ENCODE measurements at places on chromosomes 1 and 21. TPM values are rescaled to one million over a fixed set of nuclear protein-coding genes. Genes with fewer than 3 reads are reported as not detected.

DNA sequence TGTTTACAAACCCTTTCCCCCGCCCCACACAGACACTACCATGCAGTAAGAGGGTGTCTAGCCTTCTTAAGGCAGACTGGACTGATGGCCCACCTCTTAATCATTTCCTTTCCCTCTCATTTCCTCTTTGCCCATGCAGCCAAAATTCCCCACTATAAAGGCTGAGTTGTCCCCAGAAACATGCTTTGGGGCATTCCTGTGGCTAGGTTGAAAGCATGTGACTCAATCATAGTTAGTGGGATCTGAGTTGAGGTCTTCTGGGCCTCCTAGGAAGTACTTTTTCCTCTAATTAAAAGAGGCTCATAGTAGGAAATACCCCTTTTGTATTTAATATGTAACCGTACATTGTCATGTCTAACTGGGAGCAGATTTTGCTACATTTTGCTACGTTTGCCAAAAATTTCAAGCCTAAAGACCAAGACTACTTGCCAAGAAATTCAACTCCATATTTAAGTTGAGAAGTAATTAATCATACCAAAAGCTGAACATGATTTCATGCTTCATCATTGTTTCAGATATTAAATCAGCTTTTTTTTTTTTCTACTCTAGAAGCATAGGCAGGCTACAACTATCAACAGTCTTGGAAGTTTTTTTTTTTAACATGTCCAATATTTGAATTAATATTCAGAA is 174.7 kb downstream of the ADGRL4 start:
- DNase-seq, result no peak

DNA sequence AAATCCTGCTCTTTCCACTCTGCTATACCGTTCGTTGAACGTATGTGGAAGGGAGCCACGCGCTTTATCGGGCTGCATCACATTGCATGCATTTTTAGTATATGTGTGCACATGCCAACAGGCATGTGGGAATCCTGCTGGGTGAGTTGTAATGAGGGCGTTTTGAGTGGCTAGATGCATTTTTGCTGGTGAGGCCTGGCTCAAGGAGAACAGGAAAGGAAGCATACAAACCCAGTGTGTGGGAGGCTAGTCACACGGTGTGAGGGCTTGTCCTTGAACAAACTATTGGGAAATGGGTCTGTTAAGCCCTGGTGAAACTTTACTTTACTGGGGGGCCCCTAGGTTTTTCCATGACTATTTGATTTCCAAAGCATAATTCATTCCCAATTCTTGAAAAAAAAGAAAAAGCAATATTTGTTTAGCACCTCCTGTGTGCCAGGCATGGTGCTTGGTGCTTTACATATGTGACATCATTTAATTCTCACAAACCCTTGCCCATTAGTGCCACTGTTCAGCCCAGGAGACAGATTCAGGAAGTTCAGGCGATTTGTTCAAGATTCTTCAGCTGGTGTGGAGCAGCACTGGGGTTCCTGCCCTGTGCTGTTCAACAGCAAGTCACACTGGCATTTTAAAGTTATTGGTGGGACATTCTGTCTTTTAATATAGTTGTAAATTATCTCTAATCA is 25.6 kb upstream of the JUN start:
- no peak for DNase-seq

GRCh38 chr1:107648071-107648470 is 316.9 kb downstream of the VAV3 start:
- no peak for DNase-seq

- no peak for DNase-seq
These were observed 102.0 kb upstream of the COA6 start for GRCh38 chr1:234271243-234271606.

DNA sequence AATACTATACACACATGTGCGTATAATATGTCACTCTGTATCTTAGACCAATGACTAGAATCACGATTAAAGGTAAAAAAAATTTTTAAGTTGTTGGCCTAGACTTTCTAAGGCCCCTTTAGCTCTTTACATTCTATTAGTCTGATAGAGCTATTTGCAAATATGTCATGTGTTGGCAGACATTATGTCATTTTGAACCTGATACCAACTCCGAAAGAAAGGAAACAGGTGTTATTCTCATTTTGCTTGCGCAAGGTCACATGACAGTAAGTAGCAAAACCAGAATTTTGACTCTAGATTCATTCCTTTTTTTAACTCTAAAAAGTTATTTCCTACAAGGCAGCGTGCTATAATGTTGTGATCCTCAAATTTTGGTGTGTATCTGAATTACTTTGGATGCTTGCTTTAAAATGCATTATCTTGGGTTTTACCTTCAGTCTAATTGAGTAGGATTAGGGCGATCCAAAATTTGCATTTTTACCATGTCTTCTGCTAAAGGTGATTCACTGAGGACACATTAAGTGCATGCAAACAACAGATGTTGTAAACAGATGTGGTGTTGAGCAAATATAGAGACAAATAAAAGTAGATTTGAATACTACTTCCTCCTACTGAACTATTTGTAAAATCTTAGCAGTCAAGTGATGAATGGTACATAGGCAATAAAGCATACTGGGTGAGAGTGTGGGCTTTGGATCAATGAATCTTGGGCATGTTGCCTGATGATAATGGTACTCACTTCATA is 63.5 kb upstream of the KIAA1614 start:
- no peak for DNase-seq

- DNase-seq, result no peak
These were observed 183.4 kb upstream of the NFIA start for GRCh38 chr1:60898987-60899386.

DNA sequence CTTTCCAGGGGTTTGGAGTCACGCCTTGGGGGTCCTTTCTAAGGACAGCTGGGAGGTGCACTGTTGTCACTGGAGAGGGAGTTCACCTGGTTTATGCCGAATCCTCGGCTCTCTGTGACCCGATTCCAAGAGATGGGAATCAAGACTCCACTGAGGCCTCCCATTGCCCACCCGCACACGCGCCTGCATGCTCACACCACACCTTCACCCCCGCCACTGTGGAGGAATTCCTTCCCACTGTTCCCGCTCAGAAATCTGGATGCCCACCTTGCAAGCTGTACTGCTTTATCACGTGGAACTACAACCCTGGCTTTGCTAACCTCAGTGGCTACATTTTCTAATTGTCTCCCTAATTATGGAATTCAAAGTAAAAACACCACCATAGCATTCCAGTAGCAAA is 29.2 kb downstream of the PGBD5 start:
- DNase-seq, result no peak

- DNase-seq, result no peak
These were observed 97.6 kb downstream of the NAV1 start for GRCh38 chr1:201636510-201636971.

DNA sequence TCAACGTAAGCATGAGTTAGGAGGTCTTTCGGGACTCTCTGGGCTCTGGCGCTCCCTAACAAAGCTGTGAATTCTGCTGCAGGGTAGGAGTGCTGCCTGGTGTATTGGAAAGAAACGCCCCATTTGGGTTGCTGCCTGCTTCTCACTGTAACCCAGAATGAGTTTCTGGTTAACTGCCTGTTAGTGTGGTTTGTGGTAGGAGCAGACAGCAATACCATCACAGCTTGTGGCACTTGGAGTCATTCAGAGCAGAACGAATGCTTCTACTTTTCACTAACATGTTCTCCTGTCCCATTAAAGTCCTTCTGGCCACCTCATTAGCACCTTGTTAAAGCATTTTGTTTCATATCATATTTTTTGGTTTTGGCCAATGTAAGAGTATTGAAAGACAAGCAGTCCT is 18.1 kb downstream of the MAP3K7CL start:
- DNase-seq, result no peak

DNA sequence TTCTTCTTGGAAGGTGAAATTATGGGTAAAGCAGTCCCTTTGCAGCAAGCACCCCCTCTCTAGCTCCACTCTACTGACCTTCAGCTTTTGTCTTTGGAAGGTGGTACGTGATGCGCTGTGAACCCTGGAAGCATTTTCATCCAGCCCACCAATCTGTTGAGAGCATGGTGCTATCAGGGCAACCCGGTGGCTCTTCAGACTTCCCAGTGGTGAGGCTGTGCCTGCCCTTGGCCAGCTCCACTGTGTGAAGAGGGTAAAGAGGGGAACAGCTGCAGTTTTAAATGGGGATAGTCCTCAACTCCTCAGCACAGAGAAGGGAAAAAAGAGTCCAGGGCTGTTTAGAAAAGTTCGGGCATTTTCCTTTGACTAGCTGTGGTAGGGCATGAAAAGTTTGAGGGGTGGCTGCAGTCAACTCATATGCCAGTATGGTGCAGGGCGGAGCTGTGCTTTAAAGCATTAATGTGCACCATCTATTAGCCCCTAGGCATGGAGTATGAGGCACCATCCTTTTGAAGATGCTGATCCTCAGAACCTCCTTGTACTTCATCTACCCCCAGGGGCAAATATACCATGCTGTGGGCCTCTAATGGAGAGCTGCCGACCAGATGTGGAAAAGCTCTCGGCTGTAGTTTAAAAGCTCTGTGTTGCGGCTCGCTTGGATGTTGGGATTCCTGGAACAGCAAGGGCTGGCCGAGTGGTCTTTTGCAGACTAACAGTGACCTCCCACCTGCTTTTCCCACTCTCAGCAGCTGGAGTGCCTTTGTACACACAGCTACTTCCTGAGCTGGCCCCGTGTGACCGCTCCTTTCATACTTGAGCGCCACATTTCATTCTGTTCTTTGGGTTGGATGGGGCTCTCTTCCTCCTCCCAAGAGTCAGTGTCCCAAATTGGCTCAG is 123.0 kb downstream of the PEX14 start:
- DNase-seq, result no peak

DNA sequence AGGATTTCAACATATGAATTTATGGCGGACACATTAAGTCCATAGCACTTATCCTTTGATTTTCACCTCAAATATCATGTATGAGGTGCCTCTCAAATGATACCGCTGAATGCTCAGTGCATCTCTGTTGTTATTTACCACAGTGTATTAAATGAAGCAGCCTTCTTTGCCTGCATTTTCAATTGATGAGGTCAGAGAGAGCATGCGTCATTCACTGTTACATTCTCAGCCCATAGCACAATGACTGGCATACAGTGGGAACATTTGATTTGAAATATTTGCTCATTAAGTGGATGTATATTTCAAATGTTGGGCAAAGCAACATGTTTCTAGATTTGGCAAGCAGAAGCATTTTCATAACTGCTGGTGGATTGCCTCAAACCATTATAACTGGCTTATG is 45.7 kb downstream of the LRRC7 start:
- no peak for DNase-seq

GRCh38 chr1:10530756-10531495 is 56.2 kb downstream of the PEX14 start:
- DNase-seq, result no peak

HES3 gene
- not detected for total RNA-seq

FAM78B gene
- total RNA-seq, result 5.1 TPM

FCRL3 gene
- total RNA-seq, result not detected

SPRR2A gene
- total RNA-seq, result not detected

CNST gene
- total RNA-seq, result 32.4 TPM

NBPF1 gene
- total RNA-seq, result 84.4 TPM

GJB3 gene
- not detected for total RNA-seq

RSBN1 gene
- total RNA-seq, result 65.4 TPM
